ENCODE measurements at places on chromosomes 5 and 9.

DNA sequence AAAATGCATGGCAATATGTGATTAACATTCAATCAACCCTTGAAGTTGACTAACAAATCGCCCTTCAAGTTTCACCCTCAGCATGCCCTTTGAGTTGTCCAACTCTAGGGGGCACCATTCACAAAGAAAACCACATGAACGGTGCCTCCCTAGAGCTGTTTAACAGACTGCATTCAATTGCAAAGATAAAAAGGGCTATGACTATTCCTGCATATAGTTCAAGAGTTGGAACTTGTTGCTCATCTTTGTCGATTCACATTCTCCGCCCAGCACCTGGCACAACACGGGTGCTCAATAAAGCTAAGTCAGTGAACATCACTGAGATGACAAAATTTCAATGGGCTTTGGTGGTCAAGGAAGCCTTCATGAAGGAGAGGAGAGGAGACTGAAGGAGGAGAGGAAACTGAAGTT is 69.6 kb upstream of the SLC30A5 start:
- DNase-seq: no peak

GRCh38 chr5:76384189-76384588 is 18.9 kb upstream of the IQGAP2 start:
- no peak for DNase-seq

- DNase-seq: no peak
Measured at GRCh38 chr5:180206993-180207392, 2.0 kb downstream of the RASGEF1C start.

DNA sequence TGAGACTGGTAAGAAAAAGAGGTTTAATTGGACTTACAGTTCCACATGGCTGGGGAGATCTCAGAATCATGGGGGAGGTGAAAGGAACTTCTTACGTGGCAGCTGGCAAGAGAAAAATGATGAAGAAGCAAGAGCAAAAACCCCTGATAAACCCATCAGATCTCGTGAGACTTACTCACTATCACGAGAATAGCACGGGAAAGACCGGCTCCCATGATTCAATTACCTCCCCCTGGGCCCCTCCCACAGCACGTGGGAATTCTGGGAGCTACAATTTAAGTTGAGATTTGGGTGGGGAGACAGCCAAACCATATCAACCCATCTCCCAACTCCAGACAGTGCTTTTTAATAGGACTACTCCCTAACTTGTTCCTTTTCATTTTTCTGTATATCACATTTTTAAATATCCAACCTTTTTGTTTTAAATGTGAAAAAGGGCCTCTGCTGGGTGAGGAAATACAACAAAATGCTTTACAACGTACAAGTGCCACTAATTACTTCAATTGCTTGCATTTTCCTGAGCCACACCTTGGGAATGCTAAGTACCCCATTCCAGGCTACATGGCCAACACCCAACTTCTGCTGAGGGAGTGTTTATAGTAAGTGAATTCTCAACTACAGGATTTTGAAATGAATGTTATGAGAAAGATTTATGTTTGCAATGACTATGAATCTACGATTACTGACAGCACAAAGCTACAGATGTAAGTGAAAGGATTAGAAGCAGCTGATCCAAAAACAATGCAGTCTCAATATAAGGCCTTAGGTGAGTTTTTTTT is 294.1 kb upstream of the CD180 start:
- DNase-seq: no peak

GRCh38 chr9:97811533-97812246 is 41.3 kb upstream of the FOXE1 start:
- DNase-seq: no peak

- no peak for DNase-seq
Measured at GRCh38 chr9:131732636-131733289, 7.1 kb downstream of the RAPGEF1 start.

DNA sequence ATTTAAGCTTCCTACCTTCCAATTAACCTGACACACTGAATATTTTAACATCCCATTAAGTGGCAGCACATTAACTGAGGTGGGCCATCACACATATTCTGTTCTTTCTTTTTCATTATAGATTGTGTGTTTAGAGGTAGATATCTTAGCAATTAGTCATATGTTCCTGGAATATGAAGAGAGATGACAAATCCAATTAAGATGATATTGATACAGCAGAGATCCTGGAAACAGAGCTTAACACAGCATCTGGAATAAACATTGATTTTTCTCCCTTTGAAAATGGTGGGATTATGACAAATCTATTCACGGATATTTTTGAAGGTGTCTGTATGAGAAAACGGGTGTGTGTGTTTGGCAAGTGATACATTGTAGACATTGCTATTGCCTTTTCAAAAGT is 448.0 kb downstream of the CDH10 start:
- no peak for DNase-seq

DNA sequence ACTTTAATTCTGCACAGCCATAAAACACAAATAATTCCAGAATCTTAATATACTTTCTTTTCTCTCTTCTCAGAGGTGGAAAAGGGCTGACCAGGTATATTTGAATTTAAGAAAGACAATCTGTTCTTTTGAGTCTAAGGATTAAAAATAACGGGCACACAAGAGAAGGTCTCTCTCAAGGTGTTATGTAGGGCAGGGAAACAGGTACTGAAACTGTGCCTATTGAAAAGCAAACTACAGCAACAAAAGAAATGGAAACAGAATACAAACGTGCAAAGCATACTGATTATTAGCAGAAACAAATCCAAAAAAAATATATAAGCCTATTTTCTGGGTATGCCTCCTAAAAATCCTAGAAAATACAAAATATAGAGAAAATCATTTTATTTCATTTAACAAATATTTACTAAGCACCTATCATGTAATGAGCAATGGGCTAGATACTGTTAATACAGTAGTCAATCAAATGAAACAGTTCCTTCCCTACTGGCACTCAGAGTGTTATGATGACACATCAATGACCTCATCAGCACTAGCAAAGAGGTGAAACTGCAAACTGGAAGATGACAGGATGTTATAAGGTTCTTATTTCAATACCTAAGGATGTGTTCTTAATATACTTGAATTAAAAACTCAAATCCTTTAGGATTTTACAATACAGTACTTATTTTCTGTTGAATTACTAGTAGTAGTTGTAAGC is 87.7 kb downstream of the AUH start:
- DNase-seq: no peak

GRCh38 chr5:90134892-90135291 is 274.7 kb downstream of the CETN3 start:
- no peak for DNase-seq

DNA sequence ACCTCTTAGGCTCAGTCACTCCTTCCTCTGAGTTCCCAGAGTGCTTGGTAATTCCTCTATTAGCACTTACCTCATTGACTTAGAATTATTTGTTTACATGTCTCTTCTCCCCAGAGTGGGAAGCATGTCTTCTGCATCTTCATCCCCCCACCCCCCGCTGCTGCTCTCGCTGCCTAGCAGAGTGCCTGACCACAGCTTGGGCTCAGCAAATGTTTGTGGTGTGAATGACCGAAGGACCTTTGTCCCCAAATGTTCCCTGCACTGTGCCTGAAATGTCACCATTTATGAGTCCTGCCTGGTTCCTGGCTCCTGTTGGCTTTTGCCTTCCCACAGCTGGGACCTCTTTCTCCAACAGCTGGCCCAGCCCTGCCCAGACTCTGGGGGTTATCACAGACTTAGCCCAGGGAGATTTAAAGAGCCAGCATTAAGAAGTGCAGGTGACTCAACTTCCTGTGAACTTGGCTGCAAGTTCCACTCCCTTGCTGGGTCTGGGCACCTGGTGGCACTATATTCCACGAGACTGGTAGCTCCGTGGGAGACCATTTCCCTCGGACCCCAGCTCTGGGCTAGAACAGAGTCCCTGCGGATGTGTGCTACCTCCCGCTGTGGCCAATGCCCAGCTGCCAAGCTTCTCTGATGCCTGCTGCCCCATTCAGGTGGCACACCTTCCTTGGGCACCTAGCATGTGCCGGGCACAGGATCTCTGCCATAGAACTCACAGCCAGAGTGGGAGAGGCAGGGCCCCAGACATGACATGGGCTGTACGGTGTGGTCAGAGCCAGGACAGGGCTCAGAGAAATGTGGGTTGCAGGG is 1.8 kb upstream of the HMCN2 start:
- no peak for DNase-seq

DNA sequence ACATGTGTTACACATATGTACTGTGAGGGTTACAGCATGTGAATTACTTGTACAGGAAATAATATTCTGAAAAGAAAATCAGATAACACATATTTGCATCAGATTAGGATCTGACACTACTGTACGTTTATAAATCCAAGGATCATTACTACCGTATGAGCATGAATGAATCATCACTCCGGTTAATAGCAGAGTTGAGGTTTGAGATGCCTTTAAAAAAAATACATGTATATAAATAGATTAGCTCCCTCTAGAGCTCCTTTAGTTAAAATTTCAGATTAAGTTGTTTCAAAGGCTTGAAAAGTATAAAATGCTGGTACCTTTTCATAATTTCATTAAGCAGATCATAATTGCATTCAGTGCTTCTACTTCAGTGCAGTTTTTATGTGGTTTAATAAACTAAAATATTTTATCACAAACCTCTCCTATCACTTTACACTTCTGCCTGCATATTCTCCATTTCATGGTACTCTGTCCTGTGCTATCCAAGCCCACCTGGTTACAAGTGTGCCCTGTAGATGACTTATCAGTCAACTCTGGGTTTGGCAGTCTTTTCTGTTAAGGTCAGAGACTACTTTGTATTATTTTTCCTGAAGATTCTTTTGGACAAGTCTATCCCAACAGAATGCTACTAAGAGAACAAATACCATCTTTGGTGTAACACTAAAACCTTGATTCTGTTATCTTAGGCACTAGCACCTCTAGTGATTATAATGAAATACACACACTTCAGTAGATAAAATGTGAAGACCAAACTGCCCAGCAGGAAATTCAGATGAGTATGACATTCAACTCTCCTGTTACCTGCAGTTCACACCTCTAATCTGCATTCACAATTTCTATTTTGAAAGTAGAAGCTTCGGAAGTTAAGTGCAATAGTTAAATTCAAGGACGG is 48.0 kb upstream of the POU5F2 start:
- no peak for DNase-seq

- DNase-seq: no peak
Measured at GRCh38 chr9:99353408-99353807, 131.3 kb downstream of the SEC61B start.

DNA sequence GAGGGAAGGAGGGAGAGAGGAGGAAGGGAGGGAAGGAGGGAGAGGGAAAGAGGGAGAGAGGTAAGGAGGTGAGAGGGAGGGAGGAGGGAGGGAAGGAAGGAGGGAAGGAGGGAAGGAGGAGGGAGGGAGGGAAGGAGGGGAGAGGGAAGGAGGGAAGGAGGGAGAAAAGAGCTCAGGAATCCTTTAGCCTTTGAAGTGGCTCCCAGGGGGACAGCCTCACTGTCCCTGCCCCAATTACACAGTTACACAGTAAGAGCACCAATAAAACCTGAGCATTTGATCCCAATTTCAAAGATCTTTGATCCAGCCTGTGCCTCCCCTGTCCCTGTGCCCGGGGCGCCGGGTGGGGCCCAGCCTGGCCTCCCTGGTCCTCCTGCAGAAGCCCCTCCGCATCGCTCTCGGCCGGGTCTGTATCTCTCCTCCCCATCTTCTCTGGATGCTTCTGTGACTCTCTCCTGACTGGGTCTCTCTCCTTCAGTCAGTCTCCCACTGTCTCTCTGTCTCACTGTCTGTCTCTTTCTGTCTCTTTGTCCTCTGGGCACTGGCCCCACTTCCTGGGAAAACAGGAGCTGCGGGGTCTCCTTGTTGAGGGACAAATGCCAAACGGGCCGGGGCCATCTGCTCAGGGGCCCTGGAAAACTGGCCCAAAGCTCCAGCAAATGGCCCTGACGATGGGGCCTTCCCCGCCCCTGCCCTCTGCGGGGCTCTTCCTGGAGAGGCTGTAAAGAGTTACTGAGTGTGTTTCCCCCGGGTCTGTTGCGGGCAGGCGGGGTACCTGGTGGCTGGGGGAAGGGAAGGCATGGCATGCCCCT is 54.2 kb upstream of the EGFL7 start:
- no peak for DNase-seq

DNA sequence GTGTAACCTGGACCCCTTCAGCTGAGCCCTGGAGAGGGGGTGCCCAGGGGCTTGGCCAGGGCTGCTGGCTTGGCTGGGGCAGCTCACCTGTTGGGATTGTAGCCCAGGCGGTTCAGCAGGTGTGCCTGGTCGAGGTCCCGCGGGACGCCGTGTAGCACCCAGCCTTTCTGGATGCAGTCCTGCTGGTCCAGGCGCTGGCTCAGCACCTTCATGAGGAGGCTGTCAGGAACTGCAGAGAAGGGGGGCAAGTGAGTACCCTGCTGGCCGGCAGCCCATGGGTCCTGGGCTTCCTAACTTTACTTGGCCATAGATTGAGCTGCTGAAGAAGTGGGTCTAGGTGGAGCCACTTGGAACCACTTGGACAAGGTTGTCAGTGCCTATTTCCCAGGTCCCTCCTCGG is 85.5 kb downstream of the AK8 start:
- DNase-seq: peak; percentile 12

DNA sequence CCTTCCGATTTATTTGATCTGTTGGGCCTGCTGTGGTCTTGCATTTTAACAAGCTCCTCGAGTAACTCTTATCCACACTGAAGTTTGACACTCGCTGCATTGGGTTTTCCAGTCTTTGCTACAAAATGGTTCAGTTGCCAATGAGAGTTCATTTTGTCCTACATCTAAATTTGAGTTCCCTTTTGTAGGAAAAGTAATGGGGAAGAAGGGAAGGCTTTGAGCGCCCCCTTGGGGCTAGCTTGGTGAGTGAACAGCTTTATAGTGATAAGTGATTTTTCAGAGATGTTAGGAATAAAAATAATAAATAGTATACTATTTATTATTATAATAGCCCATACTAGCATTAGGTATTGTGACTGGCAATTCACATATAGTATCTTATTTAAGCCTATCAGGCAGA is 89.9 kb upstream of the GNAQ start:
- DNase-seq: peak; percentile 44

- peak; percentile 71 for DNase-seq
Measured at GRCh38 chr9:93098236-93098946, 2.4 kb downstream of the CARD19 start.

- DNase-seq: no peak
Measured at GRCh38 chr5:1110307-1111240, 1.3 kb downstream of the SLC12A7 start.

DNA sequence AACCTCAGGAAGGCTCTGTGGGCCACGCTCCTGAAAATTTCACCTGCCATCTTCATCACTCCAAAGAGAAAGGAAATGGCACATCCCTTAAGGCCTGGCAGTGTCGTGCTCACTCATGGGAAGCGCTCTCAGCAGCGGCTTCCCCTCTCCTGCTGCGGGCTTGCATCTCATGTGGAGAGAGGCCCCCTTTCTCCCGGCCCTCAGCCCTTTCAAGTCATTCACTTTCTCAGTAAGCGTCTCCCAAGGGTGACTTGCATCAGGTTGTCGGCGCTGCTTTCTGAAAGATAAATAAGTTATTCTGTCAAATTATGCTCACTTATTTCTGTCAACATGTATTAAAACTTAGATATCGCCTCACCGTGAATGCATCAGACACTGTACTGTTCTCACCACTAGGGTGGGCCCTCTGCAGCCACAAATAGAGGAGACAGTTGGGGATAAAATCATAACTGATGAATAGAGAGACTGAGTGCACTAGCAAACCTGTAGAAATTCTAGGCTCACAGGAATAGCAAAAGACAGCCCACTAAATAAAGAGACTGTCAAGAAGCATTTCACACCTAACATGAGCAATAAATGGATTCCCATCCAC is 174.6 kb downstream of the RFK start:
- no peak for DNase-seq

Data from activated CD4-positive, CD25-positive, alpha-beta regulatory T cell treated with anti-CD3 and anti-CD28 coated beads, Interleukin-2, amount 50 U/mL, for 72 hours (primary cell).